ENCODE measurements at places on chromosomes 11 and 22. TPM values are rescaled to one million over a fixed set of nuclear protein-coding genes. Genes with fewer than 3 reads are reported as not detected.
A peak's percentile ranks its signal among the peaks of the same experiment; 100 is the strongest.

LBHD1 gene
- total RNA-seq, result 2.7 TPM

FGF4 gene
- 15.9 TPM for total RNA-seq

KRTAP5-11 gene
- 0.92 TPM for total RNA-seq

DNA sequence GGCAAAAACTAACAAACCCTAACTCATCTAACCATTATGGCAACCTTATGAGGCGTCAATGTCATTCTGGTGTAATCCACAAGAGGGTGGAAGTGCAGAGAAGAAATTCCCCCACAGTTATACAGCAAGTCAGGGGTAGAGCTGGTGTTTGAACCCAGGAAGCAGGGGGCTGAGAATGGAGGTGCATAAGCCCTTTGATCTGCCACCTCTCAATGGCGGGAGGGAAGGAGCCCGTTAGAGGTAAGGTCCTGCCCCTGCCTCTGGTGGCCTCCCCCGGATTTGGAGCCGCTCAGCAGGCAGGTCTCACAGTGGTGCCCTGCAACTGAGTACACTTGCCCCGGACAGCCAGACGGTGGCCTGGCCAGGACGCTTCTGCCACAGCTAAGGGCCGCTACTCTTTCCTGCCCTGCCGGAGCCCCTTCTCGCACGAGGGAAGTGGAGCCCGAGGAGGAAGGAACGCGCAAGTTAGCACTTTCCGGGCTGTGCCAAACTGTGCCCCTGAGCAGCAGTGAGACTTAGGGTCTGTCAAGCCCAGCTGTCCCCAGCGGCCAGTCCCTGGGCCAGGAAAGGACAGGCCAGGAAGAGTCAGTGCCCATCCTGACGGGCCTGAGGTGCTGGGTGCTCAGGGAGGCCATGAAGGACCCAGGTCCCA, 1.1 kb downstream of the FXYD2 start:
- DNase-seq, result peak; percentile 68

DNA sequence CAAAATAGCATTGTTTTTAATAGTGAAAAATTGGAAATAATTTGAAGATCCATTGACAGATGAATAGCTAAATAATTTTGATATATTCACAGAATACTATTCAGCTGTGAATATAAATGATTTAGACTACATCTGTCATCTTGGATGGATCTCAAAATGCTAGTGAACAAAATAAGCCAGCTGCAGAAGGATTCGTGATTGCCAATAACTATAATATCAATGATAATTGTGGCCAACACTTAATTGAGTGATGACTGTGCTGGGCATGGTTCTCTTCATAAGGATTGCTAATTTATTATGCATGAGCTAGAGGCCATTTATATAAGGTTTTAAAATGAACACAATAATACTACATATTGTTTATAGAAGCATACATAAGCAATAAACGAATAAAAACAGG, 60.4 kb downstream of the CTTN start:
- DNase-seq, result no peak

GRCh38 chr11:47398011-47398410, 10.4 kb upstream of the SLC39A13 start:
- DNase-seq, result no peak

GRCh38 chr11:111815489-111815888, 49.3 kb upstream of the PPP2R1B start:
- no peak for DNase-seq

P4HA3 gene
- total RNA-seq, result not detected

KRTAP5-8 gene
- not detected for total RNA-seq

SCUBE2 gene
- total RNA-seq, result 1.4 TPM

MRPL21 gene
- 70.0 TPM for total RNA-seq

DNA sequence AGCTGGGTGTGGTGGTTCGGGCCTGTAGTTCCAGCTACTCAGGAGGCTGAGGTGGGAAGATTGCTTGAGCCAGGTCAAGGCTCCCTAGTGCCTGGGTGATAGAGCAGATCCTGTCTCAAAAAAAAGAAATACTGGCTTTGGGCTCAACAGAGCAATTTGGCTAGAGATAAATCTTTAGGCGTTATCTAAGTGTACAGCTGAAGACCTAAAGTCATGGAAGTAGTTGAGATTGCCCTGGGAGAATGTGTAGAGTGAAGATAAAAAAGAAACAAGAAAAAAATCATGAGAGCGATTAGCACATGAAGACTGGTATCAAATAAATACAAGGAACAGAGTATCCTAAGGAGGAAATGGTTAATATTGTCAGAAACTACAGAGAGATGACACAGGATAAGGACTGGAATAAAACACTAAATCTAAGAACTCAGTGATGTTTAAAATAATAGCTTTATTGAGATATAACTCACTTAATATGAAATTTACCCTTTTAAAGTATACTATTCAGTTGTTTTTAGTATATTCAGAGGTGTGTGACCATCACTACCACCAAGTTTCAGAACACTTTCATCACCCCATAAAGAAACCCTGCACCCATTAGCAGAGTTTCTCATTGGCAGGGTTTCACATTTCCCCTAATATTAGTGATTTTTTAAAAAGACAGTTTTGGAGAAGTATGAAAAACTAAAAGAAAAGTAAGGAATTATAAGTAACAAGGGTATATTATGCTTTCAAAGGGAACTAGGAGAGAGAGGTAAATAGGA, 20.7 kb downstream of the PIK3C2A start:
- no peak for DNase-seq

- no peak for DNase-seq
Measured at GRCh38 chr11:28619846-28620540, 511.8 kb downstream of the METTL15 start.

C11orf86 gene
- 0.26 TPM for total RNA-seq

DNA sequence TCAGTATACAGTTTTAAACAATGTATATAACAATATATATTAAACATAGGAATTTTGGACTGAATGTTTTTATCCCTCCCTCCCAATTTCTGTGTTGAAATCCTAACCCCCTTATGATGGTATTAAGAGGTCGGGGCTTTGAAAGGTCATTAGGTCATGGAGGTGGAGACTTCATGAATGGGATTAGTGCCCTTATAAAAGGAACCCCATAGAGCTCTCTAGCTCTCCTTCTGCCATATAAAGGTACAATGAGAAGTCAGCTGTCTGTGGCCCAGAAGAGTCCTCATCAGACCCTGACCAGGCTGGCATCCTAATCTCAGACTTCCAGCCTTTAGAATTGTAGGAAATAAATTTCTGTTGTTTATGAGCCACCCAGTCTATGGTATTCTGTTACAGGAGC, 6.5 kb downstream of the NNMT start:
- no peak for DNase-seq

GRCh38 chr11:74696939-74697675, 34.1 kb downstream of the CHRDL2 start:
- peak; percentile 79 for DNase-seq

DNA sequence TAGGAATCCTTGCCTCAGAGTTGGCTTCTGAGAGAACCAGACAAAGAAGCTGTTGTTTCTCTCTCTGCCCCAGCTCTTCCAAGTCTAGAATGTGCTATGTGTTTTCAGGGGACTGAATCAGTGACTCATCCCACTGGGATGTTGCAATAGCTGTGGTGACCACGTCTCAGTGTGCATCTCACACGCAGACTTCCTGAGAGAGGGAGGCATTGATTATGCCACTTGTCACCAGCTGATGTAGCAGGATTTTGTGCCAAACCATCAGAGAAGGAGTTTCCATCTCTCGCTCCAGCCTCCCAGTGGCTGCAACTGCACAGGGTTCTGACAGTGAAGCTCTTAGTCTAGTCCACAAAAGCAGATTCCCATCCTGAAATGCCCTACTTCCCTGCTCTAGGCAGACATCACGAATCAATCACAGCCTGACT, 455.8 kb downstream of the MIAT start:
- DNase-seq, result no peak

Data from H7 (cell line).